ENCODE measurements at places on chromosomes 4 and X.

GRCh38 chr4:150457802-150458201 is 124.1 kb upstream of the MAB21L2 start:
- DNase-seq = no peak

- no peak for DNase-seq
Observed at GRCh38 chr4:98290511-98290910, 29.3 kb downstream of the RAP1GDS1 start.

DNA sequence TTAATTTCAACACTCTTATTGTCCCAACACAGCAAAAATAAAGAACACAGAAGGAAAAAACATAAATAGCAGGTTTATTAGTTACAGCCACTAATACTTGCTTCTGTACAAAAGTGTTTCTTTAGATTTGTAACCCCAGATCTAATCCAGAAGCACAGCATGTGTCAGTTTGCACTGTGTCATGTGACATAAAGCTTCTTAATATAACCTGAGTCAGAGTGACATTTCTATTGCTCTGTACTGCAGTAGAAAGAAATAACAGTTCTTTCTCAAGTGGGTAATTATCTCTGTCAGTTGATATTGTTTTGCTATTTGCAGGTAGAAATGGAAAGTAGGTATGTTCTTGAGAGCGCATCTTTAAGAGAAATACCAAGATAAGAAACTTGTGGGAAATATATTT is 422.5 kb downstream of the ZIC3 start:
- no peak for DNase-seq

- no peak for DNase-seq
Observed at GRCh38 chrX:29043746-29044145, 456.5 kb downstream of the IL1RAPL1 start.

DNA sequence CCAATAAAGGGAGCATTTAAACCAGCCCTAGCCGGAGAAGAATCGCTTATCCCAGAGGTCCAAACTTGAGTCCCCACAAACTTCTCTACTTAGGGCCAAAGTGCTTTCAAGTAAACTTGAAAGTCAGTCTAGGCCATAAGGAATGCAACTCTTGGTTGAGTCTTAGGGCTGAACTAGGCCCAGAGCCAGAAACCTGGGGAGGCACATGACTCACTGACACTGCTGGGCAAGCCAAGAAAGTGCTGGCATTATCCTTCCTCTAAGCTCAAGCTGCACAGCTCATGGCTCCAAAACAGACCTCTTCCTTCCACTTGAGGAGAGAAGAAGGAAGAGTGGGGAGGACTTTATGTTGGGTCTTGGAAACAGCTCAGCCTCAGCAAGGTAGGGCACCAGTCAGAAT is 1257.3 kb upstream of the DIAPH2 start:
- no peak for DNase-seq

- no peak for DNase-seq
Observed at GRCh38 chr4:163591614-163592020, 97.1 kb downstream of the TMA16 start.

DNA sequence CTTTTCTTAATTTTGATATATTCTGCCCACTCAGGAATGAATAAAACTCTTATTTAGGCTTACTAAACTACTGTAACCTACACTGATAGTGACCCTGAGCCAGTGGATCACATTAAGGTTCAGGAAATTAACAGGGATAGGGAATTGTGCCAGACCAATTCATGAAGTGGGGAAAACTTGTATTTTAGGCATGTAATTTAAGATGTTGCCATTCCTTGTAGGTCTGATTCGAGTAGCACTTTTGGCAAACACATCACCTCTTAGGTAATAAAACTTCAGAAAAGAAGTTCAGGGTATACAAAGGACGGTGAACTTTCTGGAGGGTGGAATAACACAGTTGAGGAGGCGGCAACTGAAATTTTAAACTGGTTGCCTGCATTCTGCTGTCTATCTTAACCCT is 54.9 kb downstream of the MND1 start:
- DNase-seq = no peak

DNA sequence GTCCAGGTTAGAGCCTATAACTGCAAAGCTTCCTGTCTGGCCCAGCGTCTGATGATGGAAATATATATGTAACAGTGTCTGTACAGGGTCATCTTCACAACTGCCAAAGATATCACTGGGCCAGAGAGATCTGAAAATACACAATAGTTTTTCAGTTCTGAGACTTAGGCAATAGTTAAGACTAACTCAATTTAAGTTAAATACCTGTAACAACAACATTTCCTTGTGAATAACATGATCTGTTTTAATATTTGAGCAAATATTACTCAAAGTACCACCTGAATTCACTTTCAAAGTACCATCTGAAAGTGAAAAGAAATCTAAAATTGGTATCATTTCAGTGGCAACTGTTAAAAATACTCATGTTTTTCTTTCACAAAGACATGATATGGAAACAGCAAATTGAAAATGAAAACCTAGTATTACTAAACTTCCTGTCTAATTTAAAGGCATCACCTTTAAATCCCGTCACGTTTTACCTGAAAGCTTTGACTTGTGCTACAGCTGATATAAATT is 9.6 kb downstream of the ZAR1 start:
- DNase-seq = no peak

- no peak for DNase-seq
Observed at GRCh38 chr4:69522554-69522953, 26.8 kb upstream of the UGT2B4 start.

DNA sequence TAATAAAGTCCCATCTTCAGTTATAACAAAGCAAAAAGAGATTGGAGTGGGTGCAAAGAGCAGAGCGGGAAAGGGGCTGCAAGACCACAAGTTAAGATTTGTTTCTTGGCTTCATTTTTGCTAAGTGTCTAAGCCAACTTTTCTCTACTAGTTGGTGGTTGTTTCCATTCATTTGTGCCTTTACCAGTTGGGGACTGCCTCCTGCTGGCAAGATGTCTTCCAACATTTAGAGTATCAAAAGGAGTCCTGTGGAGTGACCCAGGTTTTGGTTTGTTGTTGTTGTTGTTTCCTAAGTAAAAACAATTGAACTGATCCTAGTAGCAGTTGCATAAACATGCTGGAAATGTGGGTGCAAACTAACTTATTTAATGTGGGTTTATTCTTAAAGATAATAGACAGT is 121.1 kb downstream of the SPATA18 start:
- DNase-seq = no peak

- no peak for DNase-seq
Observed at GRCh38 chr4:104217526-104217925, 277.2 kb downstream of the CXXC4 start.

DNA sequence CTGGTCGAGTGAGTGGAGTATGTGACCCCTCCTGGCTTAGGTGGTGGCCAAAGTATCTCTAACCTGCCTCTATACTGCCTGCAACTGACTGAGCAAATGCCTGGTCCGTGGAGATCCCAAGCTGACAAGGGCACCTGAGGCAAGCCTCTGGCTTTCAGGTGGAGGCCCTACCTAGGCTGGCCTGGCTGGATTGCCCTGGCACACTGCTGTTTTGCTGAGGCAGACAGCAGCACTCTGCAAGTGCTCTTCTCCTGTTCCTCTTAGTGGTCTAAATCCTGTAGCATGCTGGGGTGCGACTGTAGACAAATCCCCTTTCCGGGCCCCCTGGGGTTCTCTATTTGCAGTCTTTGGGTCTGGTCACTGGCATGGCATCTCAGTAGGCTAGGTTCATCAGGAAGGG is 44.8 kb downstream of the PNMA5 start:
- no peak for DNase-seq

DNA sequence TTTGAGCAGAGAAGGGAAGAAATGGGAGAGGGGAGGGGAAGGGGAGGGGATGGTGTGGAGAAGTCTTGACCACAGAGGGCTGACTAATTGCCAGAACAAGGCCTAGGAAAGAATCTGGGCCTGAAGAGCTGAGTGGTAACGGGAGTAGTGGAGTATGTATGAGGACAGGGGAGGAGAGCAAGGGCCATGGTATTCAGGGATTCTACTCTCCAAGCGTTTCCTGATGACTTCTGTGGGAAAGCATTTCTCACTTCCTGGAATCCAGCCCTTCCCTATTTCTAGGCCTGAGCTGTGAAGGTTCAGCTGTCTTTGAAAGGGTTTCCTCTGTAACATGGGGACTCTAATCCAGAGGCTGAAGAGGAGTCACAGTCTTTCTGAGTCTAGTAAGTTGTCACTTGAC is 19.7 kb upstream of the SOX3 start:
- no peak for DNase-seq

- no peak for DNase-seq
Observed at GRCh38 chr4:82261084-82261483, 112.7 kb downstream of the HNRNPD start.

DNA sequence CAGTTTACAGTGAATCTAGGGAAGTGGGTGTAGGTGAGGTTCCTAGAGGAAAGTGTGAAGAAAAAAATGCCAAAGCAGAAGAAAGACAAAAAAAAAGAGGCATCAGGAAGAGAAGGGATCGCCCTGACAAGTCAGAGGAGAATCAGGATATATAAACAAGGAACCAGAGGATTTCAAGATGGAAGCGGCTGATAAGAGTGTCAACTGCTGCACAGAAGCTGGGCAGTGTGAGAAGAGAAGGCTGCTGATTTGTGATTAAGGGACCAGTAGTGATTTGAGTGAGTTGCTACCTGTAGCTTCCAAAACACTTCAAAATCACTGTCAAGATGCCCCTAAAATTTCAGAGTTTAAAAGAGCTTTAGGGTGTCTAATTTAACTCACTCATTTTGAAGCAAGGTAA is 258.2 kb downstream of the PPP3CA start:
- no peak for DNase-seq

- DNase-seq = no peak
Observed at GRCh38 chr4:16035843-16036242, 48.0 kb downstream of the PROM1 start.

- no peak for DNase-seq
Observed at GRCh38 chr4:10160281-10160856, 43.8 kb upstream of the WDR1 start.

DNA sequence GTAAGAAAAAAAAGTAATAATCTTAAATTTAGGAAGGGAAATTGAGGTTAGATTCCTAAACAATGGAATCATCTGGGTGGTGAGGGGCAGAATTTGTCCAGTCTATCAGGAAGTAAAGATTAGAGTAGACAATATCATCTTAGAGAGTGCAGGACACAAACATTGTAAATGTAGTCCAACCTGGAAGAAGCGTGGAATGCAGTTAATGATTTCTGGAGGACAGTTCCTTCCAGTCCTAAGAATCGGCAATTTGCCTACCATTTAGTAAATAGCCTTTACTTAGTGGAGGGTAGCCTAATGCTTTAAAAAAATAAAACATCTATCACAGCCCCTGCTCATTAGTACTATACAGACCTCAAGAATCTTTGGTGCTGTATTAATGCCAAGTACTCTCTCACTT is 147.5 kb upstream of the TTC29 start:
- no peak for DNase-seq

GRCh38 chr4:2255501-2256155 is 6.3 kb downstream of the MXD4 start:
- peak; percentile 11 for DNase-seq

DNA sequence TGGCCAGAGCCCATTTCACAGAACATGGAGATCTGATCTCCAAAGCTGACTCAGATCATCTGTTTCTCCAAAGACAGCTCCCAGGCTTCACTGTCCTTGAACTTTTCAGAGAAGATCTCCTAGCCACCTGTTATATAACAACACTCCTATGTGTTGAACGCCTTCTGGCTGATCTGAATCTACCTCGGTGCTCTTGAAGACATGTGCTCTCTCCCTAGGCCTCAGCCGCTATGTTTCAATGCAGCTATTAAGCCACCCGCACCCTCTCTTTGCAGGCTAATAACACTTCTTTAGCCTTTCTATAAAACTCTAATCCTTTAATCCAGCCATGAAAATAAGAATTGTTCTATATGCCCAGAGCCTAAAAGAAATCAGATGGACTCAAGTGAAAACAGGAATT is 34.9 kb downstream of the SEL1L3 start:
- DNase-seq = no peak

DNA sequence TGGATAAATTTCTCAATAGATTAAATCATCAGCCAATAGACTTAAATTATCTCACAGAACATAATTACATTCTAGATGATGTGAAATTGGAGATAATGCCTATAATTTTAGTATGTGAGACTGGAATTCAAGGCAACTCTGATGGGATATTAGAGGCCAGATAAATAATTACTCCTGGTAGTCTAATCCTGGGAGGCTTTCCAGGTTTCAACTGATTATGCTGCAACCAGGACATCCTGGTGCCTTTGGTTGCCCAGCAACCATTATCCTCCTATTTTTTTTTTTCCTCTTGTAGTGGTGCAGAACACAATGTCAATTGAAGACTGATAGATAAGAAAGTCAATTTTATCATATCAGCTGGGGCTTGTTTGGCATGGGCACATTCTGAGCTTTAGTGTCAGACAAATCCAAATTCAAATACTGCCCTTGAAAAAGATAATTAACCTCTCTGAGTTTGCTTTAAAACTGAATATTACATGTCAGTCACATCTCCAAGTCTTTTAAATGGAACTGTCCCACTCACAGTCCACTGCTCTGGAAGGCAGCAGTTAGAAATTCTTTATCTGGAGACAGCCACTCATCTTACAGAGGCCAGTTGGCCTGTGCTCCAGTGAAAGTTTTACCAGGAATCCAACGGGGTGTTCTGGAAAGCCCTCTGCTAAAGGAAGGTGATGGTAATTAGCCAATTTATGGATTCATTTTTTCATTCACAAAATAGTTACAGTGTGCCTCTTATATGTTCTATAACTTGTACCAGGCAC is 95.3 kb upstream of the GUCY1A1 start:
- no peak for DNase-seq

- DNase-seq = peak; percentile 25
Observed at GRCh38 chr4:108036213-108036612, 46.5 kb downstream of the HADH start.

- DNase-seq = peak; percentile 42
Observed at GRCh38 chrX:129786210-129786651, 6.5 kb downstream of the SASH3 start.

- no peak for DNase-seq
Observed at GRCh38 chr4:125140966-125141495, 173.7 kb upstream of the FAT4 start.

GRCh38 chr4:88857588-88857987 is 160.0 kb upstream of the NAP1L5 start:
- no peak for DNase-seq

DNA sequence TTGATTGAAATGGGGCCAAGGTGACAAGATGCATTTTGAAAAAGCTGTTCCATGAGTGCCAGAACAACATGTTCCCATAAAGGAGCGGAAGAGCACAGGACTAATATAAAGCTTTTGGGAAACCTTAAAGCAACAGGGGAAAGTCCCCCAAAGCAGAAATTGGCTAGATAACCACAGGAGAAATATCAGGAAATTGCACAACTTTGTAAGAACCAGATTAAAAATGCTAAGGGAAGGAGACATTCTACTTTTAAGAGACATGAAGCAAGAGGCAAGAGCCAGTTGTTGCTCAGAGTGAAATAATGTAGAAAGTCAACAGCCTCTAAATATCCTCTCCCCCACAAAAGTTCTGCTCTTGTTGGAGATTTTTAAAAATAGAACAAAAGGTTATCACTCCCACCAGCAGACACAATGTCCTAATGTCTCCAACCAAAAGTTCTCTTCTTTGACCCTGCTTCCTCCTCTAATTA is 85.2 kb upstream of the LNX1 start:
- DNase-seq = no peak

Data from GM12892 (cell line).